ENCODE measurements at places on chromosomes 12 and 14.

DNA sequence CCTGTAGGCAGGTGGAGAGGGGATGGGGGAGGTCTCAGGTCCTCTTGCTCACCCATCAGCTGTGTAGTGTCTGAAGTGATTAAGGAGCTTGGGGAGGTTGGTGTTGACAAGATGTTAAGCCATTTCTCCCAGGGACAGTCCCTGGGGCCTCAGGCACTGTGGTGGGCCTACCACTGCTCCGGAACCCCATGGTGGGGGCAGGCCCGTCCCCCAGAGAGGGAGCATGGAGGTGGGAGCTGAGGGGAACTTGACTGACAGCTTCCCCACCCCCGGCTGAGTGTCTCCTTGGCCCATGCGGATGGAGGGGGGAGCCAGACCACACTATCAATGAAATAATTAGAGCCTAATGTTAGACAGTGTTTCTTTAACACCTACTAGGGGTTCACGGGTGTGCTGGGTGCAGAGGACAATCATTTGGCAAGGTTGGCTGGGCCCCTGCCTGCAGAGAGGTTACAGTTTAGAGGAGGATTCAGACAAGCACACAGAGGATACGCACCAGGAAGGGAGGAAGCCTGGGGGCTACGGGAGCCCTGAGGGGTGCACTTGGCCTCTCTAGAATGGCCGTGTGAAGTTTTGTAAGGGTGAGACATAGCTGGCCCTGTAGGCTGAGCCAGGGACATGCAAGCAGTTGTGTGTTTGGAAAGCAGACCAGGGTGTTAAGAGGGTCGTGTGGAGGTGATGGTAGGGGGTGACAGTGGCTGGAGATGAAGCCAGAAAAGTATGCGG, 19.3 kb upstream of the KRT80 start:
- no peak for DNase-seq

GRCh38 chr12:48068457-48068856, 37.4 kb downstream of the SENP1 start:
- no peak for DNase-seq

- no peak for DNase-seq
Measured at GRCh38 chr14:103932791-103933490, 4.7 kb downstream of the TDRD9 start.

DNA sequence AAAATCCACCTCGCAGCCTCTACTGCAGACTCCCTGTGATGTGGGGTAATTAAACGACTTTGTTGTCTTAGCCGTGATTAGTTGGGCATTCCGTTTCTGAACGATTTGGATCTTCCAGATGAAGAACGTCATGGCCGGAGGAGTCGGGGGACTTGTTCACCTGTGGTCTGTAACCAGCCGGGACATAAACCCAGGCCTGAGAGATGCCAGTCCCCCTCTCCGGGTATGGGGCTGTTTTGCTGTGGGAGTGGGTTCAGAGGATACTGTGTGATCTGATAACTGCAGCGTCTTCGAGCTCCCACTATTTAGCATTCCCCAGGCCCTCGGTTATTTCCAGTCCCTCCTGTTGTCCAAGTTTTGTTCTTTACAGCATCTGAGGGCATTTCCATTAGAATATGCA, 96.1 kb downstream of the PIWIL1 start:
- DNase-seq = no peak

- no peak for DNase-seq
Measured at GRCh38 chr14:75539162-75539560, 16.9 kb downstream of the BATF start.

GRCh38 chr14:105076805-105077648, 11.8 kb upstream of the GPR132 start:
- no peak for DNase-seq

DNA sequence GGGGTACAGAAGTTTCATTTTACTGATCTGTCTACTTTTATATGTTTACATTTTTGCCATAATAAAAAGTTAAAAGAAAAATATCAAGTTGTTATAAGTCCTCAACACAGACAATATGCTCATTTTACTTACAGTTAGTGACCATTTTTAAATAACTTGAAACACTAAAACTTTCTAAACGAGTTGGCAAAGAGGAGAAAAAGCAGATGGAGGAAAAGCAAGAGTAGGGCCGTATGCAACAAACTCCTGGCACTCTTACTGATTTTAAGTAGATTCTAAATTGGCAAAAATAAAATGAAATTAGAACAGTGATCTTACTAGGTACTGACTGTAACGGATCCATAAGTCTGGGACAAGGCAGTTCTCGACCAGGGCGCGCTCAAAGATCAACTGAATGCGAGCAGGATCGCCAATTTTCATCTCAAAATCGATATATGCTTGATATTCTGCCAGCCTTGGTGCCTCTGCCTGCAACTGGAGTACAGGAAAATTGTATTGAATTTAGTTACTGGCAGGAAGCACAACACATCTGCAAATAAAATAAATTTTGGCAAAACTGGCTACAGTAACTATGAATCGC, 22.3 kb downstream of the SART3 start:
- DNase-seq = no peak

GRCh38 chr12:14239350-14239934, 126.0 kb upstream of the ATF7IP start:
- no peak for DNase-seq

DNA sequence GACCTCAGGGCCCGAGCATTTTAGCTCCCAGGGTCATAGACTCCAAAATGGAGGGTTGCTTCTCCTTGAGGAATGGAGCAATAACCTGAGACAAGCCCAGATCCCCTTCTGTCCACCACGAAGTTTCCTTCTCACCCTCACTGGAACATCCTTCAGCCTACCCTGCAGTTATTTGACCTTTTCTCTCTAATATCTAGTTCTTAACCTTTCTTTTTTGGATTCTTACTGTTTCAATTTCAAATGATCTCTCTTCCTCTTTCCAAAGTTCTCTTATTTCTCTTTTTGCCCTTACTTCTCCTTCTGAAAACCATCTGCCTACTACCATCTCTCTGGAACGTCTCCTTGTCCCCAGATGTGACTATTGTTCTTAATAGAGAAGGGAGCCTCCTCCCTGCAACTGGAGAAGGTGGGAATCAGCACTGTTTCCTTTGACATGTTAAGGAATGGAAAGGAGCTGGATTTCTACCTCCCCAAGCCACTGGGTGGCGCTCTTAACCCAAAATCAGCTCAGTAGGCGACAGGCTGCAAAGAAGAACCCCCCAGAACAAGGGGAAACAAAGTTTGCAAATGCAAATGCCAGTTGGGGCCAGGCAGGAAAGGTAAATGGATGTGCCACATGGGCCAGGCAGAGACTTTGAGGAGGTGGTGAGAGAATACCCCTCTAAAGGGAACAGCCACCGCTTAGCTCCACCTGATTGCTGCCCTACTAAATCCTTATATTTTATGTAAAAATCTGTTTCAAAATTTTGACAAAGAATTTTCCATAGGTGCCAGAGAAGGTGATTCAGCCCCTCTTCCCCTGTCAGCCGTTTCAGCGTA, 22.4 kb upstream of the PDE1B start:
- peak; percentile 8 for DNase-seq

DNA sequence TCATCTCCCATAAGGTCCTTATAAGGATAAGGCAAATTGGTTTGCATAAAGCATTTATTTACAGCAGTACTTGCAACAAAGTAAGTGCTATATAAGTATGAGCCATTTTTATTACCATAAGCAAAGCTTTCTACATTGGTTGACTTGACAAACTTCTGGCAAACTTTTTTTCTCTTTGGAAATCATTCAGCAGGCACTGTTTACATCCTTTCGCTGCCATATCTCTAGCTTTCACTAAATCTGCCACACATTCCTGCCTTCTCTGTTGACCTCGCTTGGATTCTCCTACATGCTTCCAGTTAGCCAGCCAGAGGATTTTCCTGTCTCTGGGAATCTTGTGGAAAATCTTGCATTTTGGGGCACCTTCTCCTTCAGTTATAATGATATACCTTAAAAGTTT, 21.8 kb upstream of the HDAC7 start:
- no peak for DNase-seq

DNA sequence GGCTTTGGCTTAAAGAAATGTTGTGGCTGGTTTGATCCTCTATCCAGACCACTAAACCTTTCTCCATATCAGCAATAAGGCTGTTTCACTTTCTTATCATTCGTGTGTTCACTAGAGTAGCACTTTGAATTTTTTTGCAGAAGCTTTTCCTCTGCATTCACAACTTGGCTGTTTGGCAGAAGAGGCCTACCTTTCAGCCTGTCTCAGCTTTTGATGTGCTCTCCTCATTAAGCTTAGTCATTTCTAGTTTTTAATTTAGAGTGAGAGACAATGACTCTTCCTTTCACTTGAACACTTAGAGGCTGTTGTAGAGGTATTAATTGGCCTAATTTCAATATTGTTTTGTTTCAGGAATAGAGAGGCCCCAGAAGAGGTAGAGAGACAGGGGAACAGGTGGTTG, 13.8 kb downstream of the KCNMB4 start:
- DNase-seq = no peak

DNA sequence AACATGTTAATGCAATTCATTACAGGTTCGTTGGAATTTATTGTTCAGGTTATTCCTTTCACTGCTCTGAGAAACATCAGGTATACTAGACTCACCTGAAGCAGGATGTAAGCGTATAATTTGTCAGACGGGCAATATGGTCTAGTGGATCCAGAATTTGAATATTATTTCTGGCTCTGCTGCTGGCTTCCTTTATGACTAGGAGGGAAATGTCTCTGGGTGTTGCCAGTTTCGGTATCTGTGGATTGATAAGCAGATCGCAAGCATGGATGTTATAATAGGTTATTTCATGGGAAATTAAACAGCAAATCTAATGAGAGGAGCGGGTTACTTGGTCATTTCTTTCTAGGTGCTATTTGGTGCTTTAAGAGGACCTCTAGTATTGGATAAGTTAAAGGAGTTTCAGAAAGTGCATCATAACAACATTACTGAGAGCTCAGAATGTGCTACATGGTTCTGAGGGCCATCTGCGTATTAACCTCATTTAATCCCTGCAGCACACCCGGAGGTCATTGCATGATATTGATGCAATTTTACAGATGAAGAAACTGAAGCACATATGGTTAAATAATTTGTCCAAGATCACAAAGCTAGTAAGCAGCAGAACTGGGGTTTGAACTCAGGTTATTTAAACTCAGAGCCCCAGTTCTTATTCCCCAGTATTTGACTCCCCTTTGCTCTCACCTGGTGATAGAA, 47.3 kb upstream of the BCAT1 start:
- no peak for DNase-seq

DNA sequence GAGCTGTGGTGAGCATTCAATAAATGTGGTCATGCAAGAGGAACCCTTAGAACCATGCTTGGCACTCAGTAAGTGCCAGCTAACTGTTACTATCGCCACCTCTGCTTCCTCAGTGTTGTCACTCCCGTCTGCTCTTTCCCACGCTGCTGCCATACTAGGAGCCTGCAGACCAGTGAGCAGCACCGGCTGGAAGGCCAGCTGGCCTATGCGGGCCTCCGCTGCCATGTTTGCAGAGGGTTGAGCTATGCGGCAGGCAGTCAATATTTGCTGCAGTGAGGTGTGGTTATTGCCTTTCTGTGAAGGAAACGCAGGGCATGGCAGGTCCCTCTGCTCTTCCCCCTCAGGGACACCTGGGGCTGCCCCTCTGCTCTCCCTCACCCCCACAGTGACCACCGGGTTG, 13.0 kb downstream of the KMT5A start:
- no peak for DNase-seq

- DNase-seq = no peak
Measured at GRCh38 chr12:41045509-41045908, 142.6 kb upstream of the PDZRN4 start.

DNA sequence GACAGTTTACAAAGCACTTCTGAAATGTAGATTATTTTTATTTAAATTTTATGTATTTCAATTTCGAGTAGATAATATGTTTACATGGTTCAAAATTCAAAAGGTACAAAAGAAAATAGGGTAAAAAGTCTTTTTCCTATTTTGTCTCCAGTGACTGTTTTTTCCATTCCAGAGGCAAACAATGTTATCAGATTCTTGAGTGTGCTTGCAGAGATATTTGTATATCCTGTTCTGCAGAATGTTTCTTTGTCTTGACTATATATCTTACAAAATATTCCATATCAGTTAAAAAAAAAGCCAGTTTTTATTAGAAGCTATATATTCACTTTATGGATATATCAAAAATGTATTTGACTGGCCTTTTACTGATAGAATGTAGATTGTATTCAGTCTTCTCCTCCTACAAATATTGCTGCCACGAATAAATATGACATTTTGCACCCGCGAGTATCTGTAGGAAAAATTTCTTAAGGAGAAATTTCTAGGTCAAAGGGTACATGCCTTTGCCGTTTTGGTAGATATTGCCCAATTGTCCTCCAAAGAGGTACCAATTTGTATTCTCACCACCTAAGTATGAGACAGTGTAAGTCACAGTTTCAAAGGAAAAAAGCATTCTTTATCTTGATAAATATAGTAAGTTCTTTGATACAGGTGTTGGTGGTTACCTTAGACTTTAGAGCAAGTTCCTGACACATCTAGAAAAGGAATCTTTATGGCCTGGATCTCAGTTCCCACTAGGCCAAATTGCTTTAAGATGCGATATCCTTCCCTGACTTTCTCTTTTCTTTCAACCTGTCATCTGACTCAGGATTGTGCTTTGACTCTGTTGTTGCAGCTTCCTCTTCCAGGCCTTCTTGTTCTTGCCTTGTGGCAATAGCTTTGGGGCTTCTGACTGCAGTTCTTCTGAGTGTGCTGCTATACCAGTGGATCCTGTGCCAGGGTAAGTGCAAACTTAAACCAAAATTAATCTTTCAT, 2.3 kb downstream of the KLRG1 start:
- DNase-seq = no peak

All from LNCaP clone FGC (cell line).